ENCODE measurements at places on chromosomes 6 and 20.

- DNase-seq = no peak
Measured at GRCh38 chr20:34859826-34860545, 12.7 kb downstream of the GGT7 start.

GRCh38 chr6:158819977-158820622 lies 932 bp upstream of the EZR start:
- DNase-seq = no peak

GRCh38 chr6:148271711-148272439 lies 70.8 kb upstream of the SASH1 start:
- DNase-seq = no peak

- DNase-seq = peak; percentile 37
Measured at GRCh38 chr6:166862287-166862977, 93.9 kb downstream of the RNASET2 start.

DNA sequence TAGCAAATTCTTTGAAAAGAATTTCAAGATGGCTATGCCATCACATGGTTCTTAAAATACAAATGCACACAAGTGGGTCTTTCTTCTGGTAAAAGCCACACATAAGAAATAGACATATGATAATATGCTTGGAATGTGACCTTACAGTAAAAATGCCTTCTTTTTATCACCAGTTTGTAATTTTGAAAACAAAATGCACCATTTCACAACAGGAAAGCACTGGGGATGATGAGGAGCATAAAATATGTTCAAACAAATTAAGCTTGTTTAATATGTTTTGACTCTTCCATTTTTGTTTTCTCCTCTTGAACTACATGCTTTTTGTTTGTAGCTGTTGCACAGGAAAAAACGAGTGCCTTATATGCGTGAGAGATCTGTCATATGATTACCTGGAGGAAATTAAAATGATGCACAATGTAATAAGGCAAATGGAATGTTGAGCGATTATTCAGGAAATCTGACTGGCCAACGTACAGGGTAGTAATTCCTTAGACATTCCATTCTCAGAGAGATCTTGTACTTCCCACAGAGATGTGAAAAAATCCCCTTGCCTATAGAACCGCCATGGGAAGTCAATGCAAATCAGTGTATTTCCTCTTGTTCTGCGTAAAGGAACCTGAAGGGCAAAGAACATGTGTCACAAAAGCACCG lies 911.6 kb downstream of the TFAP2A start:
- DNase-seq = no peak

- no peak for DNase-seq
Measured at GRCh38 chr20:36362978-36363713, 57.0 kb downstream of the DLGAP4 start.

DNA sequence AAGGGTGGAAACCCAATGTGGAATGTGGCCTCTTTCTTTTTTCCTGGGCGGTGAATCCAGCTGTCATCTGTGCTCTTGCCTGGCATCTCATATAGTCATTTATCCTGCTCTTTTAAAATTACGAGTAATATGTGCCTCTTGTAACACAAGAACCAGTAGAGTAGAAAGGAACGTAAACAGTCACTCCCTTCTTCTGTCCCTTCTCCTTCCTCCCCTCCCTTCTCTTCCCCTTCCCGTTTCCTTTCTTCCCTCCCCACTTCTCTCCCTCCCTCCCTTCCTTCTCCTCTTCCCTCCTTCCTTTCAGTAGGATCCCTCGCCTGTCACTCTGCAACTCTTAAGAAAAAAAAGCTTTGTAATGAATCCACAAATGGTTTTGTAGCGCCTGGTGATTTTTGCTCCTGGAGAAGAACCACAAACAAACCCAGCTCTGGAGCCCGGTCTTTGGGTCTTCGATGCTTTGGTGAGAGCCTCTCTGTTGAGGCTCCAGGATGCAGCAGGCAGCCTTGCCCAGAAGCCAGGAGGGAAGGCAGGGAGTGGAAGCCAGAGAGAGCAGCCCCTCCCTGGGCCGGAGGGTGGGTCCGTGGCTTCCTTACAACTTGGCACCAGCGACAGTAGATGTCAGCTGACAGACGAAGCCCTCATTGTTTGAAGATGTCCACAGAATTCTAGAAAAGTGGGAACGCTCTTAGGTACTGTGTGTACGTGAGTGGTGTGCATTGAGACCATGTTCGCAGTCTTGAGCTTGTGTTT lies 15.0 kb downstream of the DUSP22 start:
- DNase-seq = no peak

DNA sequence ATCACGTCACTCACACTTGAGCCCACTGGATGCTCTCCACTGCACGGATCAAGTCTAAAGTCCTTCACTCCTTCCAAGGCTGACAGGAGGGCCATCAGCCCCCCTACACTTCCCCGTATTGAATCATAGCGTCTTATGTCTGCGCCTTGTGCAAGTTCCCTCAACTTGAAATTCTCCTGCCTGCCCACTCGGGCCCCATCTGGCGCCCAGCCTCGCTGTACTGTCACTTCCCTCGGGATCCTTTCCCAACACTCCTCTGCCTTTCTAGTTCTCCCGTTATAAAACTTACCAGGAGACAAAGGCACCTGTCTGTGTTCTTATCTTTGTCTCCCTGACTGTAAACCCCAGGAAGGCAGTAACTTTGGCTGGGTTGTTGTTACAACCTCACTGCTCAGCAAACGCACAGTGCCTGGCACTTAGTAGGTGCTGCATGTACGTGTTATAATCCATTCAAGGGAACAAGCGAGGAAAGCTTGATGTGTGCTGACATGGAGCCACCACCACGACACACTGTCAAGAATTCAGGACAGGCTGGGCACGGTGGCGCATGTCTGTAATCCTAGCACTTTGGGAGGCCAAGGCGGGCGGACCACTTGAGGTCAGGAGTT lies 33.8 kb upstream of the ZFAND3 start:
- DNase-seq = no peak

DNA sequence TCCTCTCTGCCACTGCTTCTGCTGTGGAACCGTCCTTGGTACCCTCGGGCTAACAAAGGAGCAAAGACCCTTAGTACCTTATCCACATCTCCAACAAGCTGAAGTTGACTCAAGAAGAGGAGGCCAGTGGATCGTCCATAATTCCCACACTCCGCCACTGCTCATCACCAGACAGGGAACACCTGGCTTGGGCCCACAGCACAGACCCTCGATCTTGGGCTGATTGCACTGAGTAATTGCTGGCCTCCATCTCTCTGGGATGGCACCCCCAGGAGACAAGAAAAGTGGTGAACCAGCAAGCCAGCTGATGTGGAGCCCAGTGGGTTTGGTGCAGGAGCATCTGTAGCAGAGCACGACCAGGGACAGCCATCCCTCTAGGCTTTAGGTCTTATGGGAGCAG lies 109.4 kb upstream of the GRIK2 start:
- no peak for DNase-seq

DNA sequence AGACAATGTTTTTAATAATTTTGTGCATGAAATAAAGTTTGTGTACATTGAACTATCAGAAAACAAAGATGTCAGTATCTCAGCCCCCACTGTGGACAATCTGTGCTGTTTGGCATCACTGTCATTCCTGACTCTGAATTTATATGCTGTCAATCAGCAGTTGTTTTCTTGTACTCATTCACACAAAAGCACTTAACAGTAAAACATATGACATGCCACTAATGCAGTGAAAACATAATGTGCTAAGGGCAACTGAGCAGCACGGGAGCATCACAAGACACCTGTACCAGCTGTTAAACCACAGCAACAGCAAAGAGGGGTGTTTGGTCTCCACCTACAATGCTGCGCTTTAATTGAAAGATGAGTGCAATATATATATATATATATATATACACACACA lies 647.8 kb upstream of the SLC35B3 start:
- no peak for DNase-seq
